Breast epithelium (tissue), 4 donors: ENCODE measurements at places on chromosomes 12 and 14. TPM values are rescaled to one million over a fixed set of nuclear protein-coding genes. Genes with fewer than 3 reads are reported as not detected.
A peak's percentile ranks its signal among the peaks of the same experiment; 100 is the strongest.

The GNB3 gene
- total RNA-seq = 3.3 TPM

The AICDA gene
- not detected for total RNA-seq

- DNase-seq = no peak
- peak overlapping the region; percentile 82 for H3K27ac ChIP-seq
- H3K4me1 ChIP-seq = peaks cover 74% of the 10 kb centered on the region
- no peaks in the 10 kb centered on the region for H3K27me3 ChIP-seq
- no peak overlapping the region for H3K4me3 ChIP-seq
Observed at GRCh38 chr14:73742520-73743238, 28.5 kb upstream of the PNMA1 start.

GRCh38 chr14:79281244-79282152 lies 929.8 kb downstream of the DIO2 start:
- H3K36me3 ChIP-seq = no peaks in the 10 kb centered on the region
- peaks cover 15% of the 10 kb centered on the region for H3K27me3 ChIP-seq
- H3K4me1 ChIP-seq = no peaks in the 10 kb centered on the region
- DNase-seq = no peak
- peak overlapping the region; percentile 71 for H3K4me3 ChIP-seq

DNA sequence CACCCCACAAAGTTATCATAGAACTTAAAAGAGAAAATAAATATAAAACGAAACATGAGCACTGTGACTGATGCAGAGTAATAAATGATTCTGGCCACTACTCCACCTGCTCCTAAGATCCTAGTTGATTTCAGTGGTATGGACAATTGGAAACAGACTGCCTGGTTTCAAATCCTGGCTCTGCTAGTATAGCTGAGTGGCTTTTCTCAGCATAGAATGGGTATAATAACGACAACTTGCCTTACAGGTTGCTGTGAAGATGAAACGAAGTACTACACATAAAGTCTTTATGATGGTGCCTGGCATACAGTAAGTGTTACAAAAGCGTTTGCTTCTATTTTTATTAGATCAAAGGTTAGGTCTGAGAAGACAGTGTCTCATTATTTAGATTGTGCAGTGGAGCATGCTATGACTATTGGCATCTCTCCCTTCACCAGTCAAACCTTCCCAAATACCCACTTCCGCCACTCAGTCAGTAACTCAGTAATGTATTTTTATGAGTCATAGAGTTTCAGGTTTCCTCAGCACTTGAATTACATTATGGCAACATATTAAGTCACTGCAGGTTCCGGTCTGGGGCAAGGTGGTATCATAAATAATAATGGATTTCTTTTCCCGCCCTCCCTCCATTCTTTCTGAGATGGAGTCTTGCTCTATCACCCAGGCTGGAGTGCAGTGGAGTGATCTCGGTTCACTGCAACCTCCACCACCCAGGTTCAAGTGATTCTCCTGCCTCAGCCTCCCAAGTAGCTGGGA lies 29.7 kb upstream of the NR2C1 start:
- H3K4me1 ChIP-seq = no peaks in the 10 kb centered on the region
- no peaks in the 10 kb centered on the region for H3K27me3 ChIP-seq
- DNase-seq = no peak
- no peaks in the 10 kb centered on the region for H3K36me3 ChIP-seq
- no peak overlapping the region for H3K27ac ChIP-seq

DNA sequence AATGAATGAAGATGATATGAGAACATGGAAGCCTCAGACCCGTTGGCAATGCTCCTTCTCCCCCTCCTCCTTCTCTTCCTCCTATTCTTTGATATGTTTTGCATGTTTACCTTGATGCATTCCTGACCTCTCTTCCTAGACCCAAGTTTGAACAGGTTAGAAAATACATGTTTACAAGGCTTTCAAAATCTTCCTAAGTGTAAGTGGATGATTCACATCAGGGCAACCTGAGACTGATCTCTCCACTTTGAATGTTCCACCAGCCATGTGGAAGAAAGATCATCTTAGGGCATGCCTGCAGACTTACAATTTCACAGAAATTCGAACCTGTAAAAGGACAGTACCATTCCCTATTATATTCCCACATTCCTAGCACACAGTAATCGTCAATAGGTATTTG lies 18.0 kb upstream of the LDHB start:
- H3K4me1 ChIP-seq = no peaks in the 10 kb centered on the region
- no peak for DNase-seq
- no peak overlapping the region for H3K4me3 ChIP-seq
- no peak overlapping the region for H3K27ac ChIP-seq
- H3K27me3 ChIP-seq = no peaks in the 10 kb centered on the region
- no peaks in the 10 kb centered on the region for H3K36me3 ChIP-seq

DNA sequence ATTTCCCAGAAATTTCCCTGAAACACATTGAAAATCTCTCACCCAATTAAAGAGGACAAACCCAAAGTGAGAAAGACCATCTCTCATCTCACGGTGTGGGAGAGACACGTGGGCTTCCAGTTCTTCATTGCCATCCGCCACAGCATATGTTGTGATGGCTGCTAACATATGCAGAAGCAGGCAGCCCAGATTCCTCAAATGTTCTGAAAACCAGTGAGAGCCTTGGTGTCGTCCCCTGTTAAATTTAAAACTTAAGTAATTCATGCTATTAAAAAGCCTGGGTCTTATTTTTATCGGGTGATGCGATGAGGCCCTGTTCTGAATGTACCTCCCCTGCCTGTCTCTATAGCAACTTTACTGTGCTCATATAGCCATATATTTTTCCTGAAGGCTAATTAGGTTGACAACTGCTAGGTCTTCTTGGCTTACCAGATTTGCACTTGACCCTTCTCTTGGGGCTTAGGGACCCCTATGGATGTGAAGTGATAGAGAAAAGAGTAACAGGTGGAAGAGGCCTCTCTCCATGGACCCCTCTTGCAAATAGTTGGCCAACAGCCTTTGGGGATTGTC lies 2.8 kb upstream of the FGF6 start:
- no peak overlapping the region for H3K4me3 ChIP-seq
- H3K27me3 ChIP-seq = no peaks in the 10 kb centered on the region
- no peaks in the 10 kb centered on the region for H3K36me3 ChIP-seq
- H3K4me1 ChIP-seq = no peaks in the 10 kb centered on the region

DNA sequence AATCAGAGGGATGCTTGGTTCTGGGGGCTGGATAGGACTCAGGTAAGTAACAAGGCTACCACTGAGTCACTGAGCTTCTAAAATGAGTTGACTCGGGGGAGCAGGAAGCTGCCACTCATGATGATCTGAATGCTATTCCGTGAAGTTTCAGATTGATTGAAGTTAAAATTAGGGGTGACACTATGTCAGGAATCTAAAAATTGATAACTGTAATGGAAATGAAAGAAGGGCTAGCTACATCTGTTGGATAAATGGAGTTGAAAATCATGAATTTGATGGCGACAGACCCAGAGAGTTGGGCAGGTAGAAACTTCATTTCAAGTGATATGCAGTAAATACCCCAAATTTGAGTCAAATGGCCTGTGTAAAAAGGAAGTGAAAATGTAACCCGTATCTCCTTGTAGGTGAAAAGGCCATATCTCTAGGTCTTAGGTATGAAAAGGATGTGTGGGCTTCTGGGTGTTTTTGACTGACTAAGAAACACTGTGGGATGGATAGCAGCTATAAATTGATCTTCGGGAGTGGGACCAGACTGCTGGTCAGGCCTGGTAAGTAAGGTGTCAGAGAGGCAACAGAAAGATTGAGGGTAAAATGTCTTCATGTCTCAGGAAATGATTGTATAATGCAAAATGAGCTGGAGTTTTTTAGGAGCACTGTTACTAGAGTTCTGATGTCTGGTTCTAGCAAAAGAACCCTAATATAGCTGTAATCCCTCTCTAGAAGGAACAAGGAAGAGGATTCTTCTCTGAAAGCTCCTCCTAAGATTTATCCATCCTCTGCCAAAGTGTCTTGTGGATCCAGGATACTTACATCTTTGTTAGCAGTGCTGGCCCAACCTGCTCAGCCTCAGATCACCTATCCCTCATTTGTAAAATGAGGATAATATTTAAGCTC lies 57.3 kb downstream of the DAD1 start:
- no peak overlapping the region for H3K27ac ChIP-seq
- no peaks in the 10 kb centered on the region for H3K36me3 ChIP-seq
- H3K27me3 ChIP-seq = no peaks in the 10 kb centered on the region
- no peak overlapping the region for H3K4me3 ChIP-seq

GRCh38 chr14:106843951-106844483 lies 1317.6 kb downstream of the TMEM121 start:
- DNase-seq = peak; percentile 66
- no peaks in the 10 kb centered on the region for H3K4me1 ChIP-seq
- peak overlapping the region; percentile 69 for H3K4me3 ChIP-seq
- no peaks in the 10 kb centered on the region for H3K27me3 ChIP-seq
- H3K27ac ChIP-seq = peak overlapping the region; percentile 93
